ENCODE measurements at places on chromosomes 2 and 18.
A peak's percentile ranks its signal among the peaks of the same experiment; 100 is the strongest.

GRCh38 chr18:8329186-8329771 is 280.0 kb upstream of the RAB12 start:
- DNase-seq, result no peak

GRCh38 chr2:136104977-136105376 is 13.0 kb downstream of the CXCR4 start:
- no peak for DNase-seq

GRCh38 chr18:8176554-8176953 is 432.7 kb upstream of the RAB12 start:
- DNase-seq, result no peak

- DNase-seq, result no peak
These were observed 181.5 kb upstream of the SCN7A start for GRCh38 chr2:166675553-166675952.

DNA sequence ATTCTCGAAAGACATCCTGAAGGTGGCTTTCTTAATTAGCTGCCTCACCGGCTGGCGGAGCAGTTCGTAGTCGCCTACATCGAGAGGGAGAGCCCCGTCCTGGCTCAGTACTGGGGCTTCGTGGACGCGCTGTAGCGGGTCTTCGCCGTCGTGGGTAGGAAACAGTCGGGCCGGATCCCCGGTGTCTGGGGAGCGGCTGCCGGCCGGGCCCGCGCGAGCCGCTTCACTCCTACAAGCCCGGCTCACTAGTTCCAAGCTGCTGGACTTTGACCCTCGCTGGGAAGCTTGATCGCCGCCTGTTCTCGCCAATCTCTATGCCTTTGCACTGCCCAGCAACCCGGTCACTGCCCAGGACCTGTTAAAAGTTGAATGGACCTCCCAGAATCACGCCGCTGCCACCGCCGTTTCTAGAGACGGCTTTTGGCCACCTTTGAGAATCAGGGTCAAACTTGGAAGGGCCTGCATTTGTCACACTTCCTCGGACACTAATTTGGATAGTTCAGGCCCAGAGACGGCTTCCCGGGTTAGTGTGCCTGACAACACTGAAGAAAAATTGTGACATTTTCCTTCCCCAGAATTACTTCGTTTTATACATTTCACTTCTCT is 41.4 kb upstream of the AKAIN1 start:
- peak; percentile 53 for DNase-seq
